Stimulated activated CD8-positive, alpha-beta memory T cell treated with anti-CD3 and anti-CD28 coated beads, Interleukin-2, amount 100 ng/mL, for 48 hours (primary cell): ENCODE measurements at places on chromosomes 11 and 22.

- DNase-seq, result no peak
Measured at GRCh38 chr22:25126510-25126909, 73.1 kb upstream of the CRYBB3 start.

DNA sequence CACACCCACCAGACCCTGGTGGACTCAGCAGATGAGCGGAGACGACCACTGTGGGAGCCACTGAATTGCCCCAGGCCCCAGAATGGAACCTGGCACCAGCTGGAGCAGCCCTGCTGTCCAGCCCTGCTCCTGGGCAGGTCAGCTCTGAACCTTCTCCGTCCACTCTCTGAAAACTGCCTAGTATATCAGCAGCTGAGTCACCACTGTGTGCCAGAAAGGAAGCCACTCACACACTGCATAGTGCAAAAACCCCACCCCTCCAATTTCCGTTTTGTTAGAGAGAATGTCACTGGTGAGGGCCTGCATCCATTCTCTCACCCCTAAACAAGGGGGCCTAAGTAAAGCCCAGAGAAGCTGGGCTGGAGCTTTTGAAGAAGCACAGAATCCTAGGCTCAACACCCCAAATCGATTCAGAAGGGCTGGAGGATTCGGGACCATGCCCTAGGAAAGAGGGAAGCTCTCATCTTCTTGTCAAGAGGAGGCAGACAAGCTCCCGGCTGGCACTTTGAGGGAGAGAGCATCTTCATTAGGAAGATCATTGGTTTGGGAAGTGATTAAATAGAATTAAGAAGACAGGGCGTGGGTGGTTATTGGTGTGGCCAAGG lies 44.5 kb downstream of the GALNT18 start:
- DNase-seq, result no peak

- peak; percentile 5 for DNase-seq
Measured at GRCh38 chr11:117621226-117621625, 175.8 kb downstream of the DSCAML1 start.

- no peak for DNase-seq
Measured at GRCh38 chr22:26994801-26995200, 337.4 kb downstream of the MIAT start.

DNA sequence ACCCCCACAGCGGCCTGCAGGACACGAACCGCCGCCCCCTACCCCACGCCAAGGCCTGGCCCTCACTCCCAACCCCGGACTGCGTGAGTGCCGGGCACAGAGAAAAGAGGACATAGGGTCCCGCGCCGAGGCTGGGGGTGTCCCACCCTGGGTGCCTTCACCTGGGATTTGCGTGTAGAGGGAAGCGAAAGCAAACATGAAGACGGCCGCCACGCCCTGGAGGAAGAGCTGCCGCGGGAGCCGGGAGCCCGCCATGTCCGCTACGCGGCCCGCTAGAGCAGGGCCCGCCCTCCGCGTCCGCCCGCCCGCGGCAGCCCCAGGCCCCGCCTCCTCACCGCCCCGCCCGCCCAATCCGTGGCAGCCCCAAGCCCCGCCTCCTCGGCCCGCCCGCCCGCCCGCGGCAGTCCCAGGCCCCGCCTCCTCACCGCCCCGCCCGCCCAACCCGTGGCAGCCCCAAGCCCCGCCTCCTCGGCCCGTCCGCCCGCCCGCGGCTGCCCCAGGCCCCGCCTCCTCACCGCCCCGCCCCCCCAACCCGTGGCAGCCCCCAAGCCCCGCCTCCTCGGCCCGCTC lies at the start of gene LMF2:
TSS of gene LMF2 (minus strand) at position 282 of the 570 bp plus-strand sequence. CDS start at position 255, 27 bp downstream.
- peak; percentile 90 for DNase-seq

- DNase-seq, result no peak
Measured at GRCh38 chr11:124470561-124471227, 25.2 kb upstream of the OR8B8 start.

DNA sequence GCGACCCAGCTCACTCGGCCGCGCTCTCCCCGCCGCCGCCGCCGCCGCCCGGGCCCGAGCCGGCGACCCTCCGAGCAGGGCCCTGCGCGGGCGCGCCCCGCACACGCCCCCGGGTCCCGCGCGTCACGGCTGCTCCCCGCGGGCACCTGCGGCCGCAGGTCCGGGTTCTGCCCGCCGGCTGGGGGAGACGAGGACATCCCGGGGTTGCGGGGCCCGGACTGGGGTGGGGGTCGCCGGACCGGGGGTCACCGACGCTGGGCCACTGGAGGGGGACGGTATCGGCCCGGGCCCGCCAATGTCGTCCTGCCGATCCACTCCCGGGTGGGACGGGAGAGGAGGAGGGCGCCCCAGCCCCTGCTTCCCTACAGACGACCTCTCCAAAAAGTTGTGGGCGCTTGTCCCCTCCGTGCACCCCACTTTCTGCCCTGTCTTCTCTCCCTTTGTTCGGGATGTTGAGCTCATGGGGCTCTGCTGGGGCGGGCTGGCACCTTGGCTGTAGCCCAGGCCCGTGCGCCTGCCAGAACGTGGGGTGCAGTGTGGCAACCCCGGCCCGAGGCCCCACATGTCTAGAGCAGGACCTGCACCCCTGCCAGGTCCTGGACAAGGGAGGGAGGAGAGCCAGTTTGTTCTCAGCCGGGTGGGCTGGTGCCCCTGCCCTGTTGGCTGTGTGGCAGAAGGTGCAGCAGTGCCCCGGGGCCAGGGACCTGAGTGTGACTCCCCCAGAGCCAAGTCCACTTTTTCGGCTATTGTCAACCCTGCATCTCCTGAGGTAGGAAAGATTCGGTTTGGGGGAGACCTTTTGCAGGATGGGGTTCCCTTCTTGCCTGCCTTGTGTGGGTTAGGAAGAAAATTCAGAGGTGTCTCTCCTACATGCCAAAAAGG lies 40.2 kb upstream of the CELSR1 start:
- DNase-seq, result no peak

GRCh38 chr11:15453211-15453765 lies 338.6 kb downstream of the INSC start:
- no peak for DNase-seq

- no peak for DNase-seq
Measured at GRCh38 chr11:69199583-69200315, 44.0 kb downstream of the SMIM38 start.

DNA sequence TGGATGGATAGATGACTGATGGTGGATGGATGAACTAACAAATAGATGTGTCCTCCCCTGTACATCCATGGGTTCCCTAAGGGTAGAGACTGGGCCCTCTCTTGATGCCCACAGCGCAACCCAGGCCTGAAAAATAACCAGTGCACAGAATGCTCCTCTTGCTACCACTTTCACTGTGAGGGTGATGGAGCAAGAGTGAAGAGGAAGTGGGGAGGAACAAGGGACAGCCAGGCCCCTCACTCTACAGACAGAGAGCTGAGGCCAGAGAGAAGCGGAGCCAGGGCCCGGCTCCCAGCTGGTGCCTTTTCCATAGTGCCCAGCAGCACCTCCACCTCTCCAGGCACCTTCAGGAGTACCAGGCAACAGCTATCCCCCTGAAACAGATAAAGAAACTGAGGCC lies 67.7 kb downstream of the THAP12 start:
- no peak for DNase-seq
